ENCODE measurements at places on chromosomes 2 and 18. TPM values are rescaled to one million over a fixed set of nuclear protein-coding genes. Genes with fewer than 3 reads are reported as not detected.

DNA sequence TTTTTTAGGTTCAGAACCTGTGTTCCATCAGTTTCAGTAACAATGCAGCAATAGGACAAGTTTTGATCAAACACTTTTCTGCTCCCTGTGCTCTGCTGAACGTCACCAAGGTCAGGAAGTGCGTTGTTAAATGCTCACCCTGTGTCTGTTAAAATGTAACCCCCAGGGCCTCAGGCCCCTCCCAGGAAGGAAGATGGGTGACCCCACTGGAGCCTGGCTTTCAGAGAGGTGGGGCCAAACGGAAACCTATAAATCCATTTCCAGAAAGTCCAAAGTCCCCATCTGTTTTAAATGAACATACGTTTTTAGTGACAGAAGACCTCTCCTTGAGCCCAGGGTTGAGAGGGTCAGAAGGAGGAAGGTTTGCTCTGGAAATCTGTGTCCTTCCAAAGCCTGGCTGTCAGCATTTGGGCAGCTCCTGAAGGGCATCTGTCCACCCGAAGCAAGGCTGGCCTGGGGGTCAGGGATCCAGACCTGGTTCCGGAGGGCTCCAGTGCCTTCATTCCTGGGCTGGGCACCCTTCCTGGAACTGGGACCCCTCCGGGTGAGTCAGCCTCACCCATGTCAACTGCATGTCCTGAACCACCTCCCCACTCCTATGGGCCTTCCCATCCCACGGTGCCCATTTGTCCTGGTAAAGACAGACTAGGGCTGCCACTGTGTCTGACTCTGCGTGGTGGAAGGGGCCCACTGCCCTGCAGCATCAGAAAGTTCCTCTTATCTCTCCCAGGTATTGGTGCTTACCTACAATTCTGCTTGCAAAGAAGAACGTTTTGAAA, 117.4 kb upstream of the COPS8 start:
- DNase-seq, result no peak

GRCh38 chr2:129806990-129807389, 172.5 kb upstream of the RAB6C start:
- no peak for DNase-seq

DNA sequence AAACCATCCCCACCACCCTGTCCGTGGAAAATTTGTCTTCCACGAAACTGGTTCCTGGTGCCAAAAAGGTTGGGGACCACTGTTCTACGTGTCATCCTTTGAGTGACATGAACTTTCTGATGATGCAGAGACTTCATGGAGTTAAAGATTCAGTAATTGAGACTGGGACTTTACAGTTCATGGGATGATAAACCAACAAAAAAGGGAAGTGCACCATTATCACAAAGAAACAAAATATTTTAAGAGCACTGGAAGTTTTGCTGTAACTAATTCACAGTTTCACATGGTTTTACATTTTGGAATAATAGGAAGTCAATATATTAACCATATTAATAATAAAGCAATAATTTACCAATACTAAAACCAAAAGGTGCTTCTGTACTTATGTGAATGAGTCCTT, 126.8 kb downstream of the AQP4 start:
- no peak for DNase-seq

DNA sequence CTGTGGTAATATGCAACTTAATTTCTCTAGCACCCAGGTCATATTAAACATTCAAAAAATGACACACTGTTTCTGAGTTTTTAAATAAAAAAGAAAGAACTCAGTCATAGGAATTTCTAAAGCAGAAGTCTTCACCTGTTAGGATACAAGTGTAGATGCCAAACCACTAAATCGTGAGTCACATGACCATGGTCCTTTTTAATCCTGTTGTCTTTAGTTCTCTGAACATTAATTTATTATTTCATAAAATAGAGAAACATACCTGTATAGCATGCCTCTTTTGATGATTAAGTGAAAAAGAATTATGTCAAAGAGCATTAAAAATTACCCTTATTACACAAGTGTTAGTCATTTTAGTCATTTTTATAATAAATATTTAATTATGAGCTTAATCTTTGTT, 398.8 kb downstream of the CCDC85A start:
- peak; percentile 33 for DNase-seq

GRCh38 chr2:158960193-158960592, 8.2 kb upstream of the TANC1 start:
- no peak for DNase-seq

DNA sequence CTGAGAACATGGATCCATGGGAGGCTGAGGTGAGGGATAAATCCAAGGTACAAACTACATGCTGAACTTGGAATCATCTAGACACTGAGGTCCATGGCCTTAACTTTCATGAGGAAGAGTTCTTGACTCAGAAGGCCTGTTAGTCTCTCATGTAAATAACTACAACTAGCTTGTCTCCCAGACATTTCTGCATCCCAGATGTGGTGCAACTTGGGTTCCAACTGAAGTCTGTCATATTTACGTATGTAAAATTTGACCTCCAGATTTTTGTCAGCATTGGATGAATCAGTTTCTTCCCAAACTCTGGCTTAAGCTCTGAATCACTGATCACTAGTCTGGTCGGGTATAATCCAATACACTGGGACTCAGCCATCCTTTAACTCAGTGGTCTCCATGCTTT, 306.9 kb downstream of the PDE11A start:
- no peak for DNase-seq

GRCh38 chr18:48222118-48222517, 187.1 kb downstream of the ZBTB7C start:
- peak; percentile 40 for DNase-seq

- no peak for DNase-seq
Measured at GRCh38 chr18:61154866-61155265, 178.4 kb upstream of the CDH20 start.

Gene RNF125
- 3.2 TPM for polyA plus RNA-seq

DNA sequence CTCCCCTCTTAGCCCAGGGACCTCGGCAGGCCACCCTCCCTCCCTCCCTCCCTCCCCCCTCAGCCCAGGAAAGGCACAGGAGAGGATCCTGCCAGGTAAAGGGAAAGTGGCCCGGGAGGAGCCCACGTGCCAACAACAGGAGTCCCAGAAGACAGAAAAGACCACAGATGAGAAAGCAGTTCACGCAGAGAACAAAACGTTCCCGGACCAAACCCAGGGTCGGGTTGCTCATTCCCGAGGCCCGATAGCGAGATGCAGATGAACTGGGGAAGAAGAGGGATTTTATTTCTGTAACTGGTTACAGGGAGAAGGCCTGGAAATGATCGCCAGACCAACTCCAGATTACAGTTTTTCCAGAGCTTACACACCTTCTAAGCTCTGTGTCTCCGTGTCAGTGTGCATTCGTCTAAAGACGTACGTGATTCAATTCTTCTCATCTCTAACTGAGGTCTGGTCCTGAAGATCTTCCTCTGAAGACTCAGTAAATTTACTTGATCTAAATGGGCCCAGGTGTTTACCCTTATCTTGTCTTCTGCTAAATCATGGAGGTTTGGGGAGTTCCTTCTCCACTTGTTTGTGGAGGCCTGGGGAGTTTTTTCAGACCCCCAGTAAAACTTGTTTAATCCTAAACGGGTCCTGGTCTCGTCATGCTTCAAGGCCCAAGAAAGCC, 807 bp upstream of the NEU4 start:
- no peak for DNase-seq

- DNase-seq, result no peak
Measured at GRCh38 chr18:57437766-57438671, 2.8 kb downstream of the ONECUT2 start.

DNA sequence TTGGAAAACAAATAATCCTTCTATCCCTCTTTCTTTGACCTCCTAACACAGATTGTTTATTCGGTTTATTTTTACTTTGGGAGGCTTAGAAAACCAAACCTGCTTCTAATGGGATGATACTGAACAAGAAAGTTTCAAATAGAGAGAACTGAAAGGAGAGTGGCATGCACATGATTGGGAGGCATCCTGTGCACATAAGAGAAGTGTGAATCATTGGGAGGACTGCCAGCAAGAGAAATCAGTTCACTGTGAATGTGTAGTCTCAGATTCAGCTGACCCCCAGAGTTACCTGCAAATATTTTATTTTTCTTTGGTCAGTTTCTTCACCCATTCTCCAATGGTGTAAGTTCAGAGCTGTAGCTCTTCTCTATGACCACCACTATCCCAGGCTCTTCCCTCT, 1363.2 kb upstream of the ACVR2A start:
- DNase-seq, result no peak

Gene POTEI
- polyA plus RNA-seq, result not detected

- DNase-seq, result no peak
Measured at GRCh38 chr2:159399716-159400415, 113.4 kb upstream of the WDSUB1 start.

Gene FAM161A
- 2.1 TPM for polyA plus RNA-seq

DNA sequence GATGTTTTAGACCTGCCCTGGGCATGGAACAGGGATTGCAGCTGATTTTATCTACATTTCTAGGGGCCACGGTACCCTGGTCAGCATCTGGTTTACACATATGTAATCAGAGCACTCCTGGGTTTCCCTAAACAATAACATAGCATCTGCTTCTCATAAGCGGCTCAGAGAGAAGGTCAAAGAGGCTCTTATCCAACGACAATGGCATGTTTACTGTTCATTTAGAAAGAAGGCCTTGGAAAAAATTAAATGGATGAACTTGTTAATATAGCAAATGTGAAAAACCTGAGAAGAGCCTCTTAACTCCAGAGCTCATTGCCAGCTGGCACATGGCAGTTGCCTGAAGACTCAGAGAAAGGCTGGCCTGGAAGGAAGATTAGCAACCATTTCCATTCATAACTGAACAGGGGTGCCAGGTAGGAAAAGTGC, 202.8 kb upstream of the THUMPD2 start:
- no peak for DNase-seq

- DNase-seq, result no peak
Measured at GRCh38 chr2:171909266-171909665, 13.0 kb upstream of the HAT1 start.

- DNase-seq, result no peak
Measured at GRCh38 chr2:197281421-197281820, 29.2 kb downstream of the ANKRD44 start.

DNA sequence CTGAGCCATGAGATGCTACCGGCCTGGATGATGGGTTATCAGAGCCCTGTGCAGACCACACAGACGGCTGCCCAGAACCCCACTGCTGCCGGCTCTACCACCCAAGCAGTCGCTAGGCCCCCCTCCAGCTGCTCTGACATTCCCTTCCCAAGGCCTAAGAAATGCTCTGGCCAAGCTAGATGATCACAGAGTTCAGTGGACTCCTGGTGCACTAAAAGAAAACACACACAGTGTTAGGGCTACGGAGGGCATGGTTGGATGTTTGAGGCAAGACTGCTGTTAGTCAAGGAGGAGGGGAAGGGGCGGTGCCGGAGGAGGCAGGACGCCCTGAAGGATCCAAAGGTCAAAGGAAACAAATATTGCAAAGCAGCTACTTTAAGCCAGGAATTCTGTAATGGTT, 174.5 kb downstream of the MYCN start:
- DNase-seq, result no peak

Gene MAPRE3
- polyA plus RNA-seq, result 12.6 TPM

- no peak for DNase-seq
Measured at GRCh38 chr2:209771474-209772289, at the start of gene UNC80. Gene UNC80 (plus strand): TSS chr2:209771832. CDS start chr2:209772073, 241 bp downstream.

DNA sequence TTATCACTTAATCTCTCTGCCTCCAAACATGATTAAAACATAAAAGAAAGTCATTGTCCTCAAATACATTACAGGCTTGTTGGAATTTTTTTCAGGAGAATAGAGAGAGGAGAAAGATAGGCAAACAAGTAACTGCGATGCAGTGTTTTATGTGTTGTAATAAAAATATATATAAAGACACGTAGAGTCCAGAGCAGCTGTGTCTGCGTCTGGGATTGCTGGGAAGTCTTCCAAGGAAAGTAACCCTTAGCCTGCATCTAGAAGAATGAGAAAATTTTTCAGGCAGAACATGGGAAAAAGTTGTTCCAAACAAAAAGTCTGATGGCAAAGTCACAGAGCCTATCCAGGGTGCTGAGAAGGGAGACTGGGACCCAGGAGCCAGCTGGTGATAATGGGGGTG, 91.8 kb upstream of the ST6GAL2 start:
- DNase-seq, result no peak

GRCh38 chr2:118635891-118636290, 211.6 kb downstream of the EN1 start:
- DNase-seq, result no peak

- no peak for DNase-seq
Measured at GRCh38 chr2:158756331-158756730, 38.8 kb upstream of the DAPL1 start.

- DNase-seq, result no peak
Measured at GRCh38 chr2:212922701-212923100, 228.7 kb downstream of the IKZF2 start.

DNA sequence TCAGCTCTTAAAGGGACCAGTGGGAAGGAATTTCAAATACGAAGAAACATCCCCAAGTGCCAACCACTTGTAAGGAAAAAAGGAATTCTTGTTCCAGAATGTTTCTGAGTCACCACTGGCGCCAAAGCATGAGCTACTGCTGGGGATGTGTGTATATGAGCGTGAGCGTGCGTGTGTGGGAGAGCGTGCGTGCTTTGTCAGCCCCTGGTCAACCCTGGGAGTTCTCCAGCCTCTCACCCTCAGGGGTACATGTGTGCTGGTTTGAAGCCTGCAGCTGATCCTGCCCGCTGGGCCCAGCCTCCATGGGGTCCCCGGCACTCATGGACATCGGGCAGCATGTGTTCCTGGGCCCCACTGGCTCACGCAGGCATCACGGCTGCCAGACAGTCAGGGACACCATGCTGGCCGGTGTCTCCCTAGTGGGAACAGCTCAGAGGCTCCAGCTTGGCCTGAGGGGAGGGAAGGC, 17.1 kb downstream of the HS6ST1 start:
- DNase-seq, result no peak

DNA sequence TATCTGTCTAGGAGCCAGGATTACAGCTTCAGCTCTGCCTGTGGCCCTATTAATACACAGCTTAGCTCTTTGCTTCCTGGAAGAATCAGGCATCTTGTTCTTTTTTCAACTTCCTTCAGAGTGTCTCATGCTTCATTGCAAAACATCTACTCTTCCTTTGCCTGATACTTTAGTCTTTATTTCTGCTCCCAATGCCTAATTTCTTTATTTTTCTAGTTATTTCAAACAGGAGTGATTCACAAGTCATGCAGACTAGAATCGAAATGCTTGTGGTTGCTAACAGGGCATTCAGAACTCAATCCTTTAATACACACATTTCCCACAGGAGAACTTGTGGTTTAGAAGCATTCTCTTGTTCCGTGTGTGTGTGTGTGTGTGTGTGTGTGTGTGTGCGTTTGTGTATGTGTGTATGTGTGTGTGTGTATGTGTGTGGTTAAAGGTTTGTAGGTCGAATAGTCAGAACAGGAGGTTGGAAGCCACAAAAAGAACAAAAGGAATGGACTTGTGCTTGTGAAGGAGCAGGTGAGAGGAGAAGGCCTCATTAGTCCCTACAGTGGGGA, 28.3 kb upstream of the INSIG2 start:
- DNase-seq, result no peak

DNA sequence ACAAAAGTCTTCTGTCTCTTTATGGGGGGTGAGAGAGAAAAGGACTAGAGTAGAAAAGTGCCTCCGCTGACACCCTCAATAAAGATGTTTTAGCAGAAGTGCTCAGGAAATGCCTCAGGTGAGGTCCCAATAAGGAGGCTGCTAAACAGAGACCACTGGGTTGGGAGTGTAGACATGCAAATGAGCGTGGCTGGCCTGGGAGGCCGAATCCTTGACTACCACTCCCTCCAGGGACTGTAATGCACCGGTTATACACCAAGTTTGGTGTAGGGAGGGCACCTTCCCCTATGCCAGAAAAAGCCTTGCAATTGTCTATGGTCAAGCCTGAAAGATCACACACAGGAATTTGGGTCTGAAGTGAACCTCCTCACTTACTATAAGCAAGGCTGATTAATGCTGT, 1.8 kb downstream of the TMX3 start:
- DNase-seq, result no peak
